ENCODE measurements at places on chromosomes 6 and 20.

DNA sequence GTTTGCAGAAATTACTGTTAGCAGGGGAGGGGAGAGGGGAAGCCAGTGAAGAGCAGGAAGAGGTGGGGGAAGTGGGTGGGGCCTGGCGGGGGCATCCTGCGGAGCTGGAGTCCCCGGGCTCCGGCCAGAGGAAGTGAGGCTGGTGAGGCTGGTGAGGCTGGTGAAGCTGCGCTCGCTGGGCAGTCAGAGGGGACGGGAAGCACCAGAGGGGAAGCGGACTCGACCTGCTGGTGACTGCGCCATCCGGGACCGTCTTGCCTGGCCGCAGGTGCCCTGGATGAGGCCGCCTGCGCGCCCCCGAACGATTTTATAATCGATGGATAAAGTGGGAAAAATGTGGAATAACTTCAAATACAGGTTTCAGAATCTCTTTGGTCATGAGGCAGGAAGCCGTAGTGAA is 635.3 kb upstream of the MARCKS start:
- no peak for DNase-seq

- DNase-seq = no peak
Observed at GRCh38 chr6:109769213-109769612, 78.1 kb downstream of the FIG4 start.

- DNase-seq = no peak
Observed at GRCh38 chr6:112761740-112762139, 414.6 kb downstream of the RFPL4B start.

- no peak for DNase-seq
Observed at GRCh38 chr20:33640287-33640686, 21.8 kb upstream of the C20orf144 start.

- DNase-seq = no peak
Observed at GRCh38 chr6:139378882-139379341, 4.5 kb upstream of the CITED2 start.

DNA sequence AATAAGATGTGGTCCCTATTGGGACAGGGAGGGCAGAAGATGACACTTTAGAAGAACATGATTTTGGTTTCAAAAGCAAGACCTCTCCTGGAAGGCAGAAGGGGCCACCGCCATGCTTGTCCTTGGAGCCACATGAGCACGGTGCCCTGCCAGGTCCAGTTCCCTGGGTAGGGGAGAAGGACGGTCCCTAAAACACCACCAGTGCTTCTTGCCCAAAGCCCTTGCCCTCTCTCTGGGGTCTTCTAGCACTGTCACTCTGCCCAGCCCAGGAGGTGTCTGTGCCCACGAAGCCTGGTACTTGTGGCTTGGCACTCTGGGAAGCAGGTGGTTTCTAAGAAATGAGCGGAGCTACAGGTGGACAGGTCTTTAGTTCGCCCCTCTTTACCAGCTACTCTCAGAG is 46.0 kb downstream of the PLCG1 start:
- DNase-seq = no peak

All from stimulated activated CD4-positive, alpha-beta T cell treated with anti-CD3 and anti-CD28 coated beads, TNF-alpha, amount 100 ng/mL, for 24 hours (primary cell).